Suprapubic skin (tissue), 4 donors: ENCODE measurements at places on chromosomes 11 and 22. TPM values are rescaled to one million over a fixed set of nuclear protein-coding genes. Genes with fewer than 3 reads are reported as not detected.

SERPIND1 gene
- not detected for total RNA-seq

ADM2 gene
- total RNA-seq = 0.30 TPM

LYVE1 gene
- 17.0 TPM for total RNA-seq

DNA sequence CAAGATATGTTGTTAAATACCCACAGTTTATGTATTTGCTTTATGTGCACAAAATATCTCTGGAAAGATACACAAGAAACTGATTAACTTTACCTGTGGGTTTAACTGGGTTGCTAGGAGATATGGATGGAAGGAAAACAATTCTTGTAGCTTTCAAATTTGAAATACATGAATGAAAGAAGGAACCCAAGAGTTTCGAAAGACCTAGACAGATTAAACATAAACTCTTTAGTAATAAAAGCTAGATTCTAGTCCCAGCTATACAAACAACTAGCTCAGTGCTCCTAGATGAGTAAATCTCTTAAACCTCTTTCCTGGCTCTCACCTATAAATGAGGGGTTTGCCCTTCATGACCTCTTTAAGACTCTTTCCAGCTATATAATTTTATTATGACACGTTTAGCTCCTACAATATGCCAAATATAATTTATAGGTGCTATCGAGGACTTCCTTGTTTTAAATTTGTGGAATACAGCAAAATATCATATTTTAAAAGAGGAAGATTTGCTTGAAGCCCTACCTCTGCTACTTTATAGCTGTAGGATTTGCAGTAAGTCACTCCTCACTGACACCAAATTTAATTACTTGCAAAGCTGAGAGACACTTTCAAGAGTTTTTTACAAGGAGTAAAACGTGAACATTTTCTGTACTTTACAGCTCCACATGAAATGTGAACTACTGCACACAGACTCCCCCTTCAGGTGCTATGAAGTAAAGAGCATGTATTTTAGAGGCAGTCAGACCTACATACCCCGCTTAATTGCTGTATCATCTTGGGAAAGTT is 50.7 kb downstream of the RRAS2 start:
- no peak for DNase-seq
- H3K4me3 ChIP-seq = no peak overlapping the region
- H3K4me1 ChIP-seq = peaks cover 17% of the 10 kb centered on the region
- H3K27me3 ChIP-seq = no peaks in the 10 kb centered on the region

- DNase-seq = no peak
- no peaks in the 10 kb centered on the region for H3K36me3 ChIP-seq
- H3K27ac ChIP-seq = no peak overlapping the region
Measured at GRCh38 chr22:27194096-27194748, 536.8 kb downstream of the MIAT start.

DNA sequence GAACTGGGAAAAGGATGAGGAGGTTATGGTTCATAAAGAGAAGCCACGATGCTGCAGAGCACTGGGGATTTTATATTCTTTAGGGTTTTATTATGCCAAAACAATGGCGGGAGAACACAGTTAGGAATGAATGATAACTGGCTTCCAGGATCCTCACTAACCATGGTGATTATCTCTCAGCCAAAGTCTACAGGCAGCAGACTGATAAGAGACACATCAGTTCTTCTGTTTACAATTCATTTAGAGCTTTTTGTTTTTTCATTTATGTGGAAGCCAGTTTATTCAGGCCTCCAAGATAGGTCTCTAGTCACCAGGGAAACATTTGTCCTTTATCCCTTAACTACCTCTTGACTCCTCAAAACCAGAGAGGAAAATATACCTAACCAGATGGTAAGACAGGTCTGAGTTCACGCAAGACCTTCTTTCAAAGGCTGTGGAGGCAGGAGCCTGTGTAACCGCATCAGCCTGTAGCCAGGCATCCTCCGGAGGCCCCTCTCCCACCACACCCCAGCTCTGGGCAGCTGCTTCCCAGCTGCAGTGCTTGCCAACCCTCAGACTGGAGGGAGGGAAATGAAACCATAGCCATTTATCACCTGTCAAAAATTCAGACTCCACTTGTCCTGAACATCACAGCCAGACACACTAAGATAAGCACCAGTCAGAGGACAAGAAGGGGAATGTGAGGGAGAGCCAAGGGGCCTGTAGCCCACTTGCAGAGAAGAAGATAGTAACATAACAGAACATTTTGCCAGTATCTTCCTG is 57.2 kb upstream of the FAM181B start:
- no peaks in the 10 kb centered on the region for H3K36me3 ChIP-seq
- H3K4me3 ChIP-seq = no peak overlapping the region
- no peak for DNase-seq
- H3K27me3 ChIP-seq = no peaks in the 10 kb centered on the region

DNA sequence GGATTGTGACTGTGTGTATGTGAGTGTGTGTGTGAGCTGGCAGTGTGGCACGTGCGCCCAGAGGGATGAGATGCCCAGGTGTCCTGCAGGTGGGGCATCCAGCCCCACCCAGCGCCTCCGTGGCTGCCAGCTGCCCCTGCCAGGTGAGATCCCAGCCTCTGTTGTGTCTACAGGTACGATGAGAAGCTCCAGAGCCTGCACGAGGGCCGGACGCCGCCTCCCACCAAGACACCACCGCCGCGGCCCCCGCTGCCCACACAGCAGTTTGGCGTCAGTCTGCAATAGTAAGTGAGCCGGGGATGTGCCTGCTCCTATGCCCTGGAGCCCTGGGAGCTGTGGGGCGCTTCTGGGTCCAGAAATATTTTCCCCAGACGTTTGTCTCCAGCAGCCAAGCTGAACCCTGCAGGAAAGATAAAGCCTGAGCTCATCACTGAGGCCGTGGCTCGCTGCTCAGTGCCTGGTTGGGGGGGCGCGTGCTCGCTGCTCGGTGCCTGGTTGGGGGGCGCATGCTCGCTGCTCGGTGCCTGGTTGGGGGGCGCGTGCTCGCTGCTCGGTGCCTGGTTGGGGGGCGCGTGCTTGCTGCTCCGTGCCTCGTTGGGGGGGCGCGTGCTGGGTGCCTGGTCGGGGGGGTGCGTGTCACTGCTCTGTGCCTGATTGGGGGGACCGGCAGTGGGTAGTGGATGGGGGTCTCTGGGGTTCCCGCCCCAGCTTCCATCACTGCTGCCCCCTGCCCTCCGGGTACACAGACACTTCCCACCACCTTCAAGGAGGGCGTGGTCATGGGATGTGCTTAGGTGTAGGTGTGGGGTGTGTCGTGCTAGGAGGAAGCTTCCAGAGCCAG is 73.2 kb downstream of the ARHGAP8 start:
- H3K4me1 ChIP-seq = peaks cover 2% of the 10 kb centered on the region
- H3K4me3 ChIP-seq = no peak overlapping the region
- no peak for DNase-seq
- no peak overlapping the region for H3K27ac ChIP-seq
- no peaks in the 10 kb centered on the region for H3K27me3 ChIP-seq

- DNase-seq = no peak
- H3K27ac ChIP-seq = no peak overlapping the region
- H3K4me3 ChIP-seq = no peak overlapping the region
- no peaks in the 10 kb centered on the region for H3K27me3 ChIP-seq
- peaks cover 40% of the 10 kb centered on the region for H3K36me3 ChIP-seq
Measured at GRCh38 chr22:31893460-31893859, 50.9 kb upstream of the YWHAH start.

DNA sequence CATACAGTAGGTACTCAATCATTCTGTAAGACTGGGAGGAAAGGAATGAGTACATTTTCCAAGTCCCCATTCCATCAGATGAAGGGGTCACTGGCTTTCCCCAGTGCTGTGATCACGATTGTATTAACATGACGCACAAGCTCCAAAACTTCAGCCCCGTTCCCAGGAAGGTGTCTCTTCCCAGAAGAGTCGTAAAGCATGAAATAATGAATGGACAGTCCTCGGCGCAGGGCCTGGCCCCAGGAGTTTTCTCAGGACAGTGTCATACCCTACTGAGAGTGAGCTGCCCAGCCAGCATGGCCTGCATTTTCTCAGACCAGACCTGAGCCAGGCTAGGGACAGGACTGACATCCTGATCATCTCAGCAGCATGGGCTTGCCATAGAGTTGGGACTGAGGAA is 80.7 kb downstream of the PARVA start:
- H3K27me3 ChIP-seq = no peaks in the 10 kb centered on the region
- H3K4me3 ChIP-seq = no peak overlapping the region
- peaks cover 18% of the 10 kb centered on the region for H3K4me1 ChIP-seq
- no peak overlapping the region for H3K27ac ChIP-seq

DNA sequence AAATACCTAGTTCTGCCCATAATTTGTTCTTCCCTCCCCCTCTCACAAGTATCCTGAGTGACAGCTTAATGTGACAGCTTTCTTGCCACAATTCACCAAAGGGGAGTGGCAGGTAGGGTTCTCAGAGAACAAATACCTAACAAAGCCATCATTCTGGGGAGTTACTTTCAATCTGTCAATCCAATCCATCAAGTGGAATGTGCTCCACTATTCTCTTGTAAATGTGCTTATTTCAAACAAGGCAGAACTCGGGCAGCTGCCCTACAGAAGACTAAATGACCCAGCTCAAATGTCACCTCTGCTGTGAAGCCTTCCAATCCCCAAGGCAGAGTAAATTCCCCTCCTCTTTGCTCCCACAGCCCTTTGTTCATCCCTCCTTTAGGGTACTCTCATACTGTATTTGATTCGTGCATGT is 27.8 kb downstream of the LGR4 start:
- H3K27ac ChIP-seq = no peak overlapping the region
- H3K27me3 ChIP-seq = no peaks in the 10 kb centered on the region
- no peak for DNase-seq
- no peaks in the 10 kb centered on the region for H3K36me3 ChIP-seq
- H3K4me3 ChIP-seq = no peak overlapping the region

DNA sequence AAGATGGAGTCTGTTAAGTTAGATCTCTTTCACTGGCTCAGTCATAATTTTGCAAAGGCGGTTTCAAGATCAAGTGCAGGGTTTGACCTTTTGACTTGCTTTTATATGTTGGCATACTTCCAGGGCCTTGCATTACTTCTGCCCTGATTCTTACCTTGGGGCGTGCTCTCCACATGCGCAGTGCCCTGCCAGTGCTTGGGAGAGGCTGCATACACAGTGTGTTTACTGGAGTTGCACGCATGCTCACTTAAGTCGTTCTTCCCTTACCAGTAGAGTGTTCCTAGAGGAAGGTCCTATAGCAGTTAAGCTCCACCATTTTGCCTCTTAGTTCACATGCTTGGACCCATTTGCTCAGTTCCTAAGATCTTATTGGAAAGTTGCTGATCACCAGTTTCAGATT is 21.0 kb upstream of the TMEM123 start:
- H3K4me1 ChIP-seq = peaks cover 33% of the 10 kb centered on the region
- no peaks in the 10 kb centered on the region for H3K36me3 ChIP-seq
- no peak overlapping the region for H3K27ac ChIP-seq

GRCh38 chr22:29328566-29329500 is 13.3 kb upstream of the RASL10A start:
- peaks cover 68% of the 10 kb centered on the region for H3K36me3 ChIP-seq
- peaks cover 7% of the 10 kb centered on the region for H3K4me1 ChIP-seq
- no peak overlapping the region for H3K4me3 ChIP-seq
- no peak for DNase-seq
- no peak overlapping the region for H3K27ac ChIP-seq

GRCh38 chr11:77876045-77876444 is 55.1 kb downstream of the AAMDC start:
- DNase-seq = no peak
- H3K27ac ChIP-seq = no peak overlapping the region

GRCh38 chr11:47101406-47101805 is 75.3 kb downstream of the ARFGAP2 start:
- no peak for DNase-seq
- no peaks in the 10 kb centered on the region for H3K36me3 ChIP-seq
- no peak overlapping the region for H3K27ac ChIP-seq
- H3K27me3 ChIP-seq = no peaks in the 10 kb centered on the region
- peaks cover 17% of the 10 kb centered on the region for H3K4me1 ChIP-seq

- no peaks in the 10 kb centered on the region for H3K27me3 ChIP-seq
- H3K36me3 ChIP-seq = no peaks in the 10 kb centered on the region
- DNase-seq = no peak
- no peak overlapping the region for H3K4me3 ChIP-seq
- peak overlapping the region; percentile 38 for H3K27ac ChIP-seq
Measured at GRCh38 chr11:114348200-114349191, 51.8 kb downstream of the C11orf71 start.

DNA sequence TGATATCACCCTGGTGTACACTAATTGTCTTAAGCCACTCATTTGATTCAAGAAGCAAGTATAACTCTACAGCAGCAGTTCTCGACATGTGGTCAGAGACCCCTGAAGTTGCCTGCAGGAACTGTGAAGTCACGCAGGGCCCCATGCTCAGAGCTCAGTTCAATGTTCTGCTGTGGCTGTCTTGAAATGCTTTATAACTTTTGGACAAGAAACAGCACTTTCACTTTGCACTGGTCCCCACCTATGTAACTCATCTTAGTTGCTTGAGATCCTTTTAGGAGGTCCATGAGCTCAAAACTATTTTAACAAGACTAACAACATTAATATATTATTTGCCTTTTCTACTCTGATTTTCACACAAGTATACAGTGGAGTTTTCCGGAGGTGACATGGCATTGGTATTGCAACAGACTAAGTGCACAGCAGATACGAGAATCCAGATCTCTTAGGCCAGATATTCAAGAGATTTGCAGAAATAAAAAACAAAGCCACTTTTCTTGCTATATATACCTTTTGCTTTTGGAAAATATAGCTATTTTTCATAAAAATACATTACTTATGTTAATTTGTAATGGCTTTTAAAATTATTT is 64.8 kb downstream of the PRR5L start:
- H3K27me3 ChIP-seq = no peaks in the 10 kb centered on the region
- no peaks in the 10 kb centered on the region for H3K36me3 ChIP-seq
- no peak overlapping the region for H3K4me3 ChIP-seq
- H3K4me1 ChIP-seq = peaks cover 12% of the 10 kb centered on the region
- no peak for DNase-seq

GRCh38 chr11:45252877-45253276 is 33.3 kb downstream of the SYT13 start:
- no peak overlapping the region for H3K4me3 ChIP-seq
- H3K27me3 ChIP-seq = peaks cover 2% of the 10 kb centered on the region
- no peaks in the 10 kb centered on the region for H3K4me1 ChIP-seq
- no peak overlapping the region for H3K27ac ChIP-seq

DNA sequence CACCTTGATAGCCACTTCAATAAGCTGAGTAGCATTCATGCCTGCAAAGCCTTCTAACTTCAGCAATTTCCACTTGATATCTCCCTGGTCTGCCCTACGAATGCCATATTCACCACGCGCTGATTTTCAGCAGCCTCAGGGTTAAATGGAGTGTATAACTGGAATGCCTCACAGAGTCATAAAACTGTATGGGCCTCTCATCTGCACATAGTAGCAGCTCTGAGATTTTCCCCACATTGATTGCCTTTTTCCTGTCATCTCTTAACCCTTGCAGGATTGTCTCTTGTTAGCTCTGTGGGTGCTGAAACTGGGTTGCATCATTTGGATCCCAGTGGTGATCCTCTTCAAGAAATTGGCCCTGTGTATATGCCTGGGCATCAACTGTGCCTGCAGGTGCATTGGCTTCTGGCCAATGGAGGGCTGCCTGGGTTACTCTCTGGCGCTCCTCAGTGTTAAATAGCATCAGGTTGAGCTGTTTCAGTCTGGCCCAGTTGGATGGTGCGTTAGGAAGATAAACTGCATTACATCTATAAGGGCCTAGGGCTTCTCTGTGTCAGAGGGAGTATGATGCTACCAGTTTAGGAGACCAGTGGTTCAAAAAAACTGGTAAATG is 17.4 kb upstream of the GLYATL1 start:
- peak overlapping the region; percentile 64 for H3K27ac ChIP-seq
- no peaks in the 10 kb centered on the region for H3K36me3 ChIP-seq
- H3K4me1 ChIP-seq = peaks cover 22% of the 10 kb centered on the region
- no peak overlapping the region for H3K4me3 ChIP-seq

GRCh38 chr11:2118677-2119076 is 20.5 kb downstream of the IGF2 start:
- no peak overlapping the region for H3K4me3 ChIP-seq
- no peak overlapping the region for H3K27ac ChIP-seq
- no peak for DNase-seq
- no peaks in the 10 kb centered on the region for H3K36me3 ChIP-seq
